ENCODE measurements at places on chromosomes 11 and 22.

DNA sequence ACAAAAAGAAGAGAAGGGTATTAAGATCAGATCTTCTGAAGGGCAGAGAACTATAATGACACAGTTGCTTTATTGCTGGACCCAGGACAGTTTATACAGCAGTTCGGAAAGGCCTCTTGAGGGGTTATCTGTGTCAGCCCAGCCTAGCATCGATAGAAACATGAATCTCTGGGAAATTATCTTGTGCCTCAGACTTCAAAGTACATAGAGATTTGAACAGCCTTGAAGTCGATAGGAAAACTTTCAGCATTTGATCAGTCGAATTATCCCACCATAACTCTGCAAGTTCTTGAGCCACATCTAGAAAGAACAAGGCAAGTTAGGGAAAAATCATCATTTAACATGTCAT, 2.5 kb upstream of the LMO2 start:
- DNase-seq, result no peak

GRCh38 chr11:17611503-17612220, 64.6 kb downstream of the OTOG start:
- no peak for DNase-seq

- peak; percentile 58 for DNase-seq
Observed at GRCh38 chr22:45934659-45935341, 42.2 kb downstream of the WNT7B start.

GRCh38 chr22:30628491-30628890, 7.1 kb upstream of the SLC35E4 start:
- no peak for DNase-seq

DNA sequence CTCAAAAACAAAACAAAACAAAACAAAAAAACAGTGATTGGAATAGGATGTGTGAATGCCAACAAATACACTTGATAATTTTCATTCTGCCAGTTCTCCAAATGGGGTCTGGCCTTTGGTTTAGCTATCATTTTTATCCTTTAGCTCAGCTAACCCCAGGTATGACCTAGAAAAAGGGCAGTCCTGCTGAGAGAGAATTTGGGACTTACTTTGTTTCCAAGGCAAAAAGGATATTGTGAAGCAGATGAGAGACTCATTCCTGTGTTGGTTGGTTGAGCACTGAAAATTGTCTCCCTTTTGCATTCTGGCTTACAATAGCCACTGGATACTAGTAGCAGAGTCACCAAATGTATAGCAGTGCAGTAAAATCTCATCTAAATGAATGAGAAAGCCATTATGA, 8.9 kb downstream of the TTC9C start:
- no peak for DNase-seq

- no peak for DNase-seq
Observed at GRCh38 chr22:27344546-27344945, 457.0 kb downstream of the MN1 start.

DNA sequence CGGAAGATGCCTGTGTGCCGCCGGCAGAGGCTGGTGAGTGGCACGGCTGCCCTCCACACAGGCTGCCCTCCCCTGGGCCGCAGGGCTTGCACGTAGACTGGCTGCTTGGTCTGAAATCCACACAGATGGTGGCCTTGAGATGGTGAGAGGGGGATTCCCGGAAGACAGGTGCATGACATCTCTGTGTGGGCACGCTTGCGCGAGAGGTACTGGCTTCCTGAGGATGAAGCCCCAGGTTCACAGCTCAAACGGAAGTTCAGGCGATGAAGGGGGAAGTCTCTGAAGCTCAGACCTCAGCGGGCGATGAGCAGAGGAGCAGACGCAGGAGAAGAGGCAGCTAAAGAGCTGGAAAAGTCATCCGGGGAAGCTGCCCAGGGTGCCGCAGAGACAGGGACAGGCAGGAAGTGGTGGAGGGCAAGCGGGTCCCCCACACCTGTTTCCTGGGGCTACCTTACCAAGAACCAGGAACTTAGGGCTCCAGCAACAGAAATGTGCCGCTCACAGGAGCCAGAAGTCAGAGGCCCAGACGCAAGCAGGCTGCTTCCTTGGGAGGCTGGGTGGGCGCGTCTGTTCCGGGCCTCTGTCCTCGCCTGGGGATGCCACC, 7.2 kb downstream of the CRELD2 start:
- no peak for DNase-seq

GRCh38 chr11:67997475-67997921, 6.4 kb downstream of the UNC93B1 start:
- no peak for DNase-seq

- DNase-seq, result no peak
Observed at GRCh38 chr11:1194231-1194976, 28.5 kb upstream of the MUC5B start.

DNA sequence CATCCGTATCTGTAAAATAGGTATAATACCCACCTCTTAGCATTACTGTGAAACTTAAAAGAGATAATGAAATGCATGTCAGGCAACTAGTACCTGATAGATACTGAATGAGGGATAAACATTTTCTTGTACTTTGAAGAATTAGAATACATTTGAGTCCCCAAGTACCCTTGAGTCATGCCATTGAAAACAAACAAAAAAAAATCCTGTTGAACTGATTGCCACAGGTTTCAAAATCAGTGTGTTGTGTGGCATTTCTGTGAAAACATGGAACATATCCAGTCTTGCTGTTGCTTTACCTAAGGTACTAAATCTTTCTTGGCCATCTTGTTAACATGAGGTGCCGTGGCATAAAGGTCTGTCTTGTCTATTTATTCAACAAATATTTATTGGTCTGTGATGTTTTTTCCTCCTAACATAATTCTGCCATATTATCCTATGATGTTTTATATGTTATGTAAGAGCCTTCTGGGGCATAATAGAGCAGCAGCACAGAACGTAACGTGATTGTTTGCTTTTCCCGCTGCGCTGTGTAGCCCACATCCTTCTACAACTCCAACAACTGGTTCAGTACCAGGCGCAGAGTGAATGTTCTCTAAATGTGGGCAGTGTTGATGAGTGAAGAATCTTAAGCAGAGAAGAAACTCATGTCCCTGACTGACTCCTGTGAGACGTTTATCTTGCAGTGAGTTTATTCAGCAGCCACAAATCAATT, 79.3 kb upstream of the RAB1B start:
- DNase-seq, result peak; percentile 9

DNA sequence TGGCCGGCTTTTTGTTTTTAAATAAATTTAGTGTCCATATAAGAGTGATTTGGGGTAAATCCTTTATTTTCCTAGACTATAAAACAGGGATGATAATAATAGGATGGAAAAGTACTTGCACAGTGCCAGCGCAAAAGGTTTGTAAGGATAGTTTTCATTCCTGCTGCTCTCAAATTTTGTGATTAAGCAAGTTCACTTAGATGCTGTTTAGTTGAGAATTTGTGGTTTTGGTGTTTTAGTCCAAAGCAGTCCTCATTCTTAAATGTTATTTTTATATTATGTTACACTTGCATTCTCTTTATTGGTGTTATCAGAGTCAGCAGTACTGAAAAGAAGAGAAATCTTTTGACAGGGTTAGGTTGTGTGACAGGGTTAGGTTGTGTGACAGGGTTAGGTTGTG, 47.9 kb downstream of the PPP6R3 start:
- DNase-seq, result peak; percentile 60

DNA sequence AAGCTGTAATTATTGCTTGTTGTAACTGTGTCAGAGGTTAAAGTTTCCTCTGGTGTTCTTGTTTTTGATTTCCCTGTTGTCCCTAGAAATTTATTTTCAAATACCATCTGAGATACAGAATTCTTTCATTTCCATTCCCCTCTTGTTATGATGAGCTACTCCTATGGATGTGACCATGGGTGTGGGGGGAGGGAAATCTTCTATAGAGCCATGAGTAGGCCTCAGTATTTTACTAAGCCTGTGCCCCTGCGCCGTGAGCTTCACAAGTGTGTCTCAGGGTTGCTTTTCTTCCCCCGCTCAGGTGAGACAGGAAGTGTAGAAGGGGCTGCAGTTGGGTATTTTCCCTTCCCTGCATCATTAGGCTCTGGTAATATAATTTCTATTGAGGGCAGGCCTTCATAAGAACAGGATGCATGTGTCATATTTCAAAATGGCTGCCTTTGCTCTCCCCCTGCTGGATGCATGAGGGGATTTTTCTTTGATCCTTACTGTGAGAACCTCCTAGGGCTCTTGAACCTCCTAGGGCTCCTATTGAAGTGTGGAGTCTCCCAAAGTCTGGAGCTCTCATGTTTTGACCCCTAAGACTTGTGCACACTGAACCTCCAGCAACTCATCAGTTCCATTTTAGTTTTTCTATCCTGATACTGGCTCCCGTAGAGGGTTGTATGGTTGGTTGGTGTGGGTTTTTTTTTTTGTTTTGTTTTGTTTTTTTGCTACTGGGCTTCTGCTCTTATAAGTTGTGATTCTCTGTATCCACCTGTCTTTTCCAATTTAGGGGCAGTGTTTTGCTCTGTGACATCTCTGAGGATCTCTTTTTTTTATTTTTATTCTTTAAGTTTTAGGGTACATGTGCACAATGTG, 658.2 kb downstream of the NTM start:
- DNase-seq, result no peak

GRCh38 chr11:134231958-134232659, 7.6 kb downstream of the VPS26B start:
- no peak for DNase-seq

DNA sequence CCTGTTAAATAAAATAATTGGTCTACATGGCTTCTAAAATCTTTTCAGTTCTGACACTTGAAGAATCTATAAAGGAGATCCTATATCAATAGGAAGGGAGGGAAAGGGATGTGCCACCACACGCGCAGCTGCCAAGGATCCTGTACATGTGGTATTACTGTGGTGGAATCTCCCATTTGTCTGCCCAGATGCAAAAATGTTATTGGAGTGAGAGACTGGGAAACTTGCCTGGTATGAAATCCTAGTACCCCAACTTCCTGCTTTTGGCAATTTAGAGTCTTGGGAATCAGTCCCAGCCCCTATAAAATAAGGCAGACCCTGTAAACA, 81.9 kb upstream of the PICALM start:
- DNase-seq, result no peak

- DNase-seq, result peak; percentile 49
Observed at GRCh38 chr11:9462172-9462799, 1.5 kb downstream of the ZNF143 start.

DNA sequence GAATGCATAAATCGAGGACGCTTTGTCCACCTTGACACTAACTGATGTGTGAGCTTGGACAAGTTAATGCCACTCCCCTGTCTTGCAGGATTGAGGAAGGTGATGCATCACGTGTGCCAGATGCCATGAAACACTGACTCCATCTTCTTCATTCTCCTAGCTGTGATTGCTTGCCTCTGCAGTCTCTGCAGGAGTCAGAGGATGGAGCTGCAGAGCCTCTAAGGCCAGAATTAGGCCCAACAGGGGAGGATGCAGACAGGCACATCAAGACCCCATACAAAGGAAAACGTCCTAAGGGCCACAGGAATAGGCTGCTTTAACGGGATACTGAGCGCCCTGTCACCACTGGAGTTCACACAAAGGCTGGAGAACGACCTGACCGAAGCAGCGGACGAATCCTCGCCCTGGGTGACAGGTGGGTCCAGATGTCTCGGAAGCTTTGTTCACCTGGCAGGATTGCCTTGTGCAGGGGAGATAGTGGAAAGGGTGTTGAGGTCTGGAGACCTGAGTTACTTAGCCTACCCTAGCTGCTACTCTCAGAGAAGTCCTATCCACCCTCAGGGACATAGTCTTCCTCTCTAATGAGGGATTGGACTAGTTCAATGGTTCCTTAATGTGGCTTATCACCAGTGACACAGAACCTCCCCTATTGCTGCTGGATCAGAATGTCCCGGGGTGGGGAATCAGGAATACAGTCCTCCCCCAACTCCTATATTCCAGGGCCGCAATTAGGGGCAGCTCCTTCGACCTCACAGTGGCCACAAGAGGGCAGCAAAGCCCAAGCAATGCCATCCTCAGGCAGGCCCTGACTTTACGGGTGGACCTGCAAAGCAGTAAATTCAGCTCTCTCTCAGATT, 32.4 kb downstream of the DBX1 start:
- peak; percentile 89 for DNase-seq

DNA sequence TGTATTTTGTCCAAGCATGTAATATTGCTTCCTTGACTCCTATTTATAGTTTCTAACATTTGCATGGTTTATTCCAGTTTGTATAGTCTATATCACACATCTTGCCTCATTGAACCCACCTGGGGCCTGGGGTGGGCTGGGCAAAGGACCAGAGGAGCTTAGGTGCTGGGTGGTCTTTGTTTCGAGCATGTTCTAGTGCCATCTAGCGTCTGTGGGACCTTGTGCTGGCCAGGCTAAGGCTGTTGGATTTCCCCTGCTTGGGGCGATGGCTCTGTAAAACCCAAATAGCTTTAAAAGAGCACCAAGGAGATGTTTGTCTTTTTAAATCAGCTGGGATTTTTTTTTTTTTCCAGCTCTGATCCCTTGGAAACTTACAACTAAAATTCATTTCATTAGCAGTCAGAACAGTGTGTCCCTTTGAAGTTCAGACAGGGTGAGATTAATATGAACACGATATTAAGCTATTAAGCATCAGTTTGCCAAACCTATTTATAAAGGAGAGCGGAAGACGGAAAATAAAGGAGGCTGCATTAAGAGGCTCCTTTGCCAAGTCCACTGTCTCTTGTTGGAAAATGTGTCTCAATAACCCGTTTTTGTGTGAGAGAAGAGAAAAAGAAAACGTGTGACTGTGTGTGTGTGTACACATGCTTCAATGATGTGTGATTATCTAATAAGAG, 157.4 kb downstream of the COMMD9 start:
- peak; percentile 81 for DNase-seq

DNA sequence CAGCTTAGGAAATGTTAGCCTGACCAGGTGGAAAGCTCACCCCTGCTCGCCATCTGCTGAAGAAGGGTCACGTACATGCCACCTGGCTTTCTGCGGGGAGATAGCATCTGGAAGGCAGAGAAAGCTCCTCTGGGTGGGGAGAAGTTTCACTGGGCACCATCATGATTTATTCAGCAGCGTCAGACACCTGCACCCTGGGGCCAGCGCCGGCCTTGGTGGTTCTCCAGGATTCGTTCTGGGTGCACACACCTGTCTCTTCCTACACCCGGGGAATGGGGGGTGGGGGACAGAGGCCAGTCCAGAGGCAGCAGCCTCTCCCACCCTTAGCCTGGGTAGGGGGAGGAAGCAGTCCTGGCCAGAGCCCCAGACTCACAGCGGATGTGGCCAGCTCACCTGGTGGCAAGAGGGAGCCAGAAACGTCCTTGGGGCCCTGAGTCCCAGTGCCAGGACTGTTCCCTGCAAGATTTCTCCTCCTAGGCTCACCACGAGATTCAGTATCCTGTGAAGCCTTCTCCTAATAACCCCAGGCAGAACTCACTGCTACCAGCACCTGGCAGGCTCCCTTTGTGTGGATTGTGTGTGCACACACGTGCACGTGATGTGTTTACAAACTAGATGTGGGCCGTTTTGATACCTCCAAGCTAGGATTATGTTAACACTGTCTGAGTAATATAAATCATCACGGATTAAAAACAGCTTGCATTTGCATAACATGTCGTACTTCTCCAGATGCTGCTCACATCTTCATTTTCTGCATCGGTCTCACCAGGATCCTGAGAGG, 17.3 kb upstream of the RASD2 start:
- DNase-seq, result no peak

GRCh38 chr22:46007003-46007847, 30.3 kb upstream of the WNT7B start:
- DNase-seq, result peak; percentile 58
